Hypothalamus (tissue), 51 donors: ENCODE measurements at places on chromosomes 3 and 15.

- DNase-seq = no peak
These were observed 480.0 kb upstream of the ROBO1 start for GRCh38 chr3:80247766-80248165.

DNA sequence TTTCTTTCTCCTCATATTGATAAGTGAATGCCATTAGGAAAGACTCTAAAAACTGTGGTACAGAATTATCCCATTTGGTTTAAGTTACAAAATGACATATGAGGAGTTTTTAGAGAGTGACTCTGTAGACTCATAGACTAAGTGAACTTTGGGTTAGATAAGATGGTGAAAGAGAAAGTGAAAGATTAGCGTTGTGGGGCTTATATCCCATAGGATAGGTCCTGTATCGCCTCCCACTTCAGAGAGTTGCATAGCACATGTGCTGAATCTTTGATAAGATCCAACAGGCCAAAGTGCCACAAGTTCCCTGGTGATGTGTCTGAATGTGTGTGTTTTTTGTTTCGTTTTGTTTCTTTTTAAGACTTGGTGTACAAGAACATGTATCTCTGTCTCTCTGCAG, 666.9 kb downstream of the MECOM start:
- DNase-seq = no peak

GRCh38 chr3:111885578-111885977, 26.5 kb downstream of the PHLDB2 start:
- DNase-seq = no peak

- DNase-seq = no peak
These were observed 244.4 kb downstream of the SOX2 start for GRCh38 chr3:181956122-181956521.

- DNase-seq = no peak
These were observed 128.6 kb downstream of the DUT start for GRCh38 chr15:48459571-48460442.

GRCh38 chr3:24513463-24513862, 18.8 kb upstream of the THRB start:
- no peak for DNase-seq

DNA sequence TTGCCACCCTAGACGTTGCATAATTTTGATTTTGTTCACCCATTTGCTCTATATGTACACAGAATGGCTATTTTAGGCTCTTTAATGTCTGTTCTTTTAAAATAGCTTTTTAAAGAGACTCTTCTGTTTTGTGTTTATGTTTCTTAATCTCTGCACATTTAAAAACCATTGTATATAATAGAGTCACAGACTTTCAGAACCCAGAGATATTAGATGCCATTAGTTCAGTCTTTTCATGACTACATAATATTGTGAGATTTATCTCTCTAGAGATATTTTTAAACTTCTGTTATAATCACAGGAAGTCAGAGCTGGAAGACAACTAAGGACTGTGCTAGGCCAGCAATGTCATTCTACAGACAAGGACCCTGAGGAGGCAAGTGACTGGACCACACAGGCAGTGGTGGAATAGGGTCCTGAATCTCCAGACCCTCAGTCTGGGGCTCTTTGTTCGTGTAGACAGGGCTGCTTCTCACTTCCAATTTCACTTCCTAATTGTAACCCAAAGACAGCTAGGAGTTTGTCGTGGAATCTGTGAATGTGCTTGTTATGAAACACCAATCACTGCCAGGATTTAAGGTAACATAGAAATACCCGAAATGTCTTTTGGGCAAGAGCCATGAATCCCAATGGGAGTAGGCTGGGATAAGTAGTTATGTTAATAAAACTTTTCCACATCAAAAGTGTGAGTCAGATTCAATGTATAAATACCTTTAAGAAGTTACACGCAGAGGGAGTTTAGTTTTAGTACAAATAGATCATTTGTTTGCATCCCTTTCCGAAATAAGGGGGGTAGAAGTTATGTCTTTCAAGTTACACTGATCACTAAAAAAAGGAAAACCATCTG, 165.2 kb upstream of the ROPN1 start:
- DNase-seq = no peak

DNA sequence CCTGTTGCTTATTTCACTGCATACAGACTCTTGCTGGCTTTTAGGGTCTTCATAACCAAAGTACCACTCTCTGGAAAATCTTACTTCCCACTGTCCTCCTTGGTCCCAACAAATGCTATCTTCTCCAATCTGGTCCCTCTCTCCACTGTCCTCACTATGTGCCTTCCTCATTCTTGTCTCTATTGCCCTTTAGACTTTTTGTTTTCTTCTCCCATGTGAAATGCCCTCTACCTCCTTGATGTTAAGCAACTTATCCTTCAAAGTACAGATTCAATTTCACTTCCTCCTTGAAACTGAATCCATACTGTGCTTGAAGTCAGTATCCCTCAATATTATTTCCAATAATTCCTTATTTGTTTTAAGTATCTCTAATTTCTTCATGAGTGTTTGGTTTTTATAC, 60.8 kb downstream of the CGGBP1 start:
- DNase-seq = no peak

GRCh38 chr3:186381424-186382216, 19.6 kb upstream of the DGKG start:
- no peak for DNase-seq

DNA sequence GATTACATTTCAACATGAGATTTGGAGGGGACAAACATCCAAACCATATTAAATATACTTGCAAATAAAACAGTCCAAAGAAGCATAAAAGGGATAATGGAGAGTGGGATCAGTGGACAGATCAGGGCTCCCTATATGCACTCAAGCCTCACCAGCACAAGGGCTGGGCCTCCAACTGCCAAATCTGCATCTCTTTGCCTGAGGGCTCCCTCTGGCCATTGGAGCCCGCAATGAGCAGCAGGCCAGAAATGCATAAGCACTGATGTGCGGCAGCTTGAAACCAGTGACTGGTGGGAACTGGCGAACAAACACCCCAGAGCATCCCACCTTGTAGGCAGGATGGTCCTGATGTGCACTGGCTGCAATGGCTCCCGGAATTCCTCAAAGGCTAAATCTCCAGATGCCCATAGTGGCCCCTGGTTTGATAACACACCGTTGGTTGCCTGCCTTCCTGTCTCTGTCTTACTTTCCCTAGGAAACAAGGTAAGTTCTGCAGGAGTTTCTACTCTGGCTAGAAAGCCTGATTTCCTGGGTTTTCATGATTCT, 55.9 kb upstream of the POMGNT2 start:
- DNase-seq = no peak

DNA sequence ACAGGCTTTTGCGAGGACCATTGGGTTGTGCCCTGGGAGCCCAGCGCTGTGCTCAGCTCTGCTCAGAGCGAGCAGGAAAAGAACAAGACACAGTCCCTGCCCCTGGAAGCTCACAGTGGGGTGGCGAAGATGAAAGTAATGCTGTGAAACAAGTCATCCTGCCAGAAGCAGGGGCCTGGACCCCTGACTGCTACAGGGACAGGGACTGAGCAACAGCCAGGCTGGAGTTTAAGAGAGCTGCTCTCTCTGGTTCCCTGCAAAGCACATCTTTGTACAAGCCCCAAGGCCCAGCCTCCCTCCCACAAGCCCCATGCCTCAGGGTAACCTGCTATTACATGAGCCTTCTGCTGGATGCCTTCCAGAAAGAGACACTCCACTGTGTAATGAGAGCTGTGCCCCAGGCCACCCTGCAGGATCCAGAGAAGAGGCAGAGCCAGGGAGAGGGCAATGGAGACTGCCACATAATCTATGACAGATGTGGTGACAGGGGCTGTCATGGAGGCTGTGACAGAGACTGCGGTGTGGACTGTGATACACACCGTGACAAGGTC, 7.1 kb upstream of the HCN4 start:
- DNase-seq = no peak

DNA sequence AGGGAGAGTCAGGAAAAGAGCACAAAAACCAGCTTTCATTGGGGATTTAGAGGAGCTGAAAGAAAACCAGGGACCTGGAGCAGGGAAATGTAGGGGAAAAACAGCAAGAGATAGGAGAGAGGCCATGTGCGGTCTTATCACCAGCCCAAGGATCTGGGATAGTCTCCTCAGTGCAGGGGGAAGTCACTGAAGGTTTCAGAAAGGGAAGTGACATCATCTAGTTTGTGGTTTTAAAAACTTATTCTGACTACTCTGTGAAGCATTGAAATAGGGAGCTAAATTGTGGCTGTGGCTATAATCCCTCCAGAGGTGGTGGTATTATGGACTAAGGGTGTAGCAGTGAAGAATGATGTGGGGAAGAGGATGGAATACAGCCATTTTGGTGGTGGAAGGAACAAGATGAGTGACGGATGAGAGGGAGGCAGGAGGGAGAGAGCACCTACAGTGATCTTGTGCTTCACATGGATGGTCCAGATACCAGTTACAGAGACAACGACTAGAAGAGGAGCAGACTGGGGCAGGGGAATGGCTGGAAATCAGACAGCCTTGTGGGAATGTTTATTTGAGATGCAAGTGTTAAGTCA, 72.7 kb downstream of the HMG20A start:
- no peak for DNase-seq

DNA sequence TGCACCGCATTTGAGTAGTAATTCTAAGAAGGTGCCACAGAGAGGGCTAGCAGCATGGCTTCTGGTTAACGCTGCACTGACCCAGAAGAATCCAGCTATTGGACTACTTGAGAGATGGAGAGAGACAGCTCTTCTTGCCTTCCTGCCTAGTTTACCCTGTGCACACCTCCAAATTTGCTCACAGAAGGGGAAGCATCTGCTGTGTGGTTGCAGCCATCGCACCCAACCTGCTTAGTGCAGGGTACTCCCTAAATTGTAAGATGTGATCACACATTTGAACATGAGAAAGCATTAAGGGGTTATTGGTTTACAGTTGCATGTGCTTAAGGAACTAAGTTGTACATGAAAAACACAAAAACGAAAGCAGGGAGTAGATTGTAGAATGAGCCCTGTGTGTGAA, 122.1 kb downstream of the FOXB1 start:
- DNase-seq = no peak

GRCh38 chr3:72009851-72010443, 225.0 kb upstream of the PROK2 start:
- no peak for DNase-seq

DNA sequence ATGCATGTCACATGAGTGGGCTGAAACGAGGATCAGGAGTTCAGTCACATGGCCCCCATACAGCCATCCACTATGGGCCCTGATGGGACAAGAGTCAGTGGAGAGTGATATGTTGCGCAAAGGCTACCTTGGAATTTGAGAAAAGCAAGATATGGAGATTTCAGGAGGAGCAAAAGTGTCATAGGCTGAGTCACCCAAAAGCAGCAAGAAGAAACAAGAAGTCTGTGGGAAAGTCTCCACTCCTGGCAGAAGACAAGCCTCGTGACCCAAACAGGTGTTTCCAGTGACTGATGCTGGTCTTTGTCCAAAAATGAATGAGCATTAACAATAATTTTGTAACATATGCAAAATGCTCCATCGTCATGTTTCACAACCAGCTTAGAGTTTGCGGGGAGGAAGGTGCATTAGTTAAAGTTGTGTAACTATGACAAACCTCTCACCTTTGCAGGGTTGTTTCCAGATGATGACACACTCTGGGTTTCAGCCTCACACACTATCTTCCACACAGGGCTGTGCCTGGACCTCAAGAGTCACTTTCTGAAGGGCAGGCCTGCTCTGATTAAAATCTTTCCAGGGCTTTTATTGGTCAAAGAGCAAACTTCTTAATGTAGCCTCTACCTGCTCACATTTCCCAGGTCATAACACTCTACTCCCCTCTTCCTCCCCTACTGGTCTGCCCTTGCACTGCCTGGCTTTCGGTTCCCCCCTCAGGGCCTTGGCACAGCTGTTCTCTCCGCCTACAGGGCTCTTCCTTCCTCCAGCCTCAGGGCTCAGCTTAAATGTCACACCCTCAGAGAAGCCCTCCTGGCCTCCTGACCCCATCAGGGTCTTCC, 3.9 kb upstream of the DNASE1L3 start:
- no peak for DNase-seq

DNA sequence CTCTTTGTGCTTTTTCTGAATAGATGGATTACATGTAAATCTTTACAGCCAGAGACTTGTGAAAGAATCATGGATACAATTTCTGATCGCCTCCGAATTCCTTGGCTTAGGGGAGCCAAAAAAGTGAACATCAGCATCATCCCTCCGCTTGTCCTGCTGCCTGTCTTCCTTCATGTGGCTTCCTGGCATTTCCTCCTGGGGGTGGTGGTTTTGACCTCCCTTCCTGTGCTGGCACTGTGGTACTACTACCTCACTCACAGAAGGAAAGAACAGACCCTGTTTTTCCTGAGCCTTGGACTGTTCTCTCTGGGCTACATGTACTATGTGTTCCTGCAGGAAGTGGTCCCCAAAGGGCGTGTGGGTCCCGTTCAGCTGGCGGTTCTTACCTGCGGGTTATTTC, 5.9 kb downstream of the ZDHHC23 start:
- no peak for DNase-seq

DNA sequence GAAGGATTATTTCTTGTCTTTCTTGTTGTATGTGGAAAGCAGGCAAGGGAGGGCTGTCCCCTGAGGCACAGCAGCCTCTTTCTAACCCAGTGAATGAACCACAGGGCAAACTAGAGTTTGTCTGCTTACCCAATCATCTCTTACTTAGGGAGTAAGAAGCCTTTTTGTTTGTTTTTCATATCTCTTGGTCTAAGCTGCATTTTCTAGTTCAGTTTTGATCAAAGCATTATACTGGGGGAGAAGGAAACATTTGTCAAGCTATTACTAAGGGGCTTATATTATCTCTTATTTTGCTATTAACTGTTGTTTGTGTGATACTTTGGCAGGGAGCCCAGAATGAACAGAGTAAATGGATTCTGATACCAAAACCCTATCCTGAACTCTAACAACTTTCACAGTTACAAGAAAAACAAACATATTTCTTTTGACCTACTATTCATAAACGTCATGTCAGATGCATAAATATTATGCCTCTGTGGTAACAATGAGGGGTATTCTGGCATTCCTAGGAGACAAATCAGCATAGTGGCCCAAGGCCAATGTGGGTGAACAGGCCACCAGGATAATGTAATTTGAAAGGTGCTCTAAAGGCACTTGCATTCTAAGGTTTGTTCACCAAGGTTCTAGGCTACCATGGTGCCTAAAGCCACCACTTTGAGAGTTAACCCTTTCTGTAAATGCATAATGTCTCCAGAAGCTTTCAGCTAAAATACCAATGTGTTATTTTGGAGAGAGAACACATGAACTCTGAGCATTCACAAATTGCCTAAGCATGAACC, 271.6 kb upstream of the ZPLD1 start:
- no peak for DNase-seq

GRCh38 chr3:58271901-58272501, 34.0 kb upstream of the RPP14 start:
- no peak for DNase-seq

GRCh38 chr15:33655488-33655887, 312.8 kb upstream of the CHRM5 start:
- no peak for DNase-seq

GRCh38 chr3:76171647-76172046, 386.3 kb upstream of the ZNF717 start:
- DNase-seq = no peak

GRCh38 chr15:68199340-68199739, 5.8 kb downstream of the CALML4 start:
- DNase-seq = no peak

GRCh38 chr3:1103525-1103924, 10.7 kb downstream of the CNTN6 start:
- DNase-seq = no peak

GRCh38 chr3:30091686-30092085, 514.7 kb upstream of the TGFBR2 start:
- no peak for DNase-seq
